ENCODE measurements at places on chromosomes 16 and 17.

DNA sequence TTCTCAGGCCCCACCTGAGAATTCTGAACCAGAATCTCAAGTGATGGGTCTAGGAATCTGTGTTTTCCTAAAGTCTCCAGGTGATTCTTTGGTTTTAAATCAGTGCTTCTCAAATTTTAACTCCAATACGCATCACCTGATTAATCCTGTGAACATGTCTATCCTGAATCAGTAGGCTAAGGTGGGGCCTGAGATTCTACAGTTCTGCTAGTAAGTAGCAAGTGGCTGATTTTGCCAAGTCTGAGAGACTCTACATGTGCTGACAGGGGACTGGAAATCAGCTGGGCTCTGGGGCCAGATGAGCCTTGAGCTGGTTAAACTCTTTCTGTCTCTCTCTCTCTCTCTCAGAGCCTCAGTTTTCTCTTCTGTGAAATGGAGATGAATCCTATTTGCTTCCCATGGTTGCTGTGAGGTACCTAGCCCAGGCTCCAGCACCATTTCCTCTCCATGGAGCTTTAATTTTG lies 9.0 kb downstream of the CCR7 start:
- no peak for DNase-seq

- no peak for DNase-seq
Measured at GRCh38 chr17:80737106-80738019, 192.7 kb downstream of the RPTOR start.

DNA sequence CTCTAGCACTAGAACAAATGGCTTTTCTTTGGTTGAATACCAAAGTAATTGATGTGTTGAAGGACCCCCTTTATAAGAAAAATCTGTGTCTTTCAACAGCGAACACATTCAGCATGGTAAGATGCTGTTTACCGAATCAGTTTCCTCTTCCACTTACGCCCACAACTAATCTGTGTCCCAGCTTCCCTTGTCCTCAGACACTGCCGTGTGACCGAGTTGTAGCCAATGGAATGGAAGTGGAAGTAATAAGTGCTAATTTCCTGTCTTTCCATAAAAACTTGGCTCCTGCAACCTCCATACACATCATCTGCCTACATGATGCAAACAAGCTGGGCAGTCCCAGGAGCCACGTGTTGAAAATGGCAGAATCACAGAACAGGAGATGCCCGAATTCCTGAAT lies 10.4 kb downstream of the CDIPT start:
- no peak for DNase-seq

- DNase-seq: peak; percentile 71
Measured at GRCh38 chr16:81403601-81404391, 40.8 kb upstream of the CMIP start.

GRCh38 chr16:20249211-20249610 lies 78.1 kb downstream of the GP2 start:
- no peak for DNase-seq

DNA sequence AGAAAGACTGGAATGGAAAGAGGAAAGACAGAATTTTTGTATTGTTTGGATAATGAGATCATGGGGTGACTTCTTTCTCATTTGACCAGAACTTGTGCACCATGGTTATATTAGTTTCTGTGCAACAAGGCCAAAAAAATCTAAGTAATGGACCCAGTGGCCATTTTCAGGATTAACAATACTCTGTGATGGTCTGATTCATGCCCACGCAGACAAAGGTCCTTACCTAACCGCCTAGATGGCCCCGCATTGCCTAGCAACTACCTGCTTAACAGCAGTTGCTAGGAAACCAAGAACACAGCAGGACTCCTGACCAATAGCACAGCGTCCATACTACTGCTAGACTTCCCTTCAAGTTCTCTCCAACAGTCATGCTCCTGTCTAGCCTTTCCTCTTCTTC lies 22.4 kb downstream of the MIS12 start:
- DNase-seq: no peak

- no peak for DNase-seq
Measured at GRCh38 chr17:17175917-17176316, 30.2 kb downstream of the PLD6 start.

GRCh38 chr17:49465331-49465903 lies 29.7 kb upstream of the NGFR start:
- no peak for DNase-seq

- DNase-seq: no peak
Measured at GRCh38 chr16:31131841-31132271, 3.7 kb downstream of the PRSS8 start.

DNA sequence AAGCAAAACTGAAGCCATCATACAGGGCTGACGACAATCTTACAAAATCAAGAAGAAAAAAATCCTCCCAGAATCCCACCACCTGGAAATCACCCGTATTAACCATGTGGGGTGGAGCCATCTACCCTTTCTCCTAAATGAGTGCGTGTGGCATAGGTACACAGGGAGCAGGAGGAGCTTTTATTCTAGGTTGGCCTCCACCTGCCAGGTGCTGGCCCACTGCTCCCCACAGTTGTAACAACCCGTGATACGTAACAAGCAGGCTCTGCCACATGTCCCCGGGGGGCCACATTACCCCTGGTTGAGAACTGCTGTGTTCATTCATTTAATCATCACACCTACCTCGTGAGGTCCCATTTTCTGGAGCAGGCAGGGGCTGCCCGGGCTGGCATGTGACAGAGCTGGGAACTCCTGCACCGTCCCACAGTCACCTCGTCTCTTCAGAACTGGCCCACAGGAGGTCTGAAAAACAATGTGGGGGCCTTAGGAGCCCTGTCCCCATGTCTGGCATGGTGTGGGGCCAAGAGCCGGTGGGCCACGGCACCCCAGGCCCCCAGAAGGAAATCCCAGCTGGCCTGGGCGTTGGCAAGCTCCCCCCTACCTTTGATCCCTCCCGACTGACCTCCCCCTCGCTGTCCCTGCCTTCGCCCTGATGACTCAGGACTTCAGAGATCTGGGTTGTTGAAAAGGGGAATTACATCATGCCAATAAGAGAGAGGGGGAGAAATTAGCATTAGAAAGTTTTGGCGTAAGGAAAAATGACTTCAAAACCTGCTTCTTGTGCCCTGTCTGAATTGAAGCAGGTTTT lies 12.9 kb downstream of the CMIP start:
- DNase-seq: no peak

- DNase-seq: no peak
Measured at GRCh38 chr17:75272848-75273184, 1.8 kb upstream of the MIF4GD start.

DNA sequence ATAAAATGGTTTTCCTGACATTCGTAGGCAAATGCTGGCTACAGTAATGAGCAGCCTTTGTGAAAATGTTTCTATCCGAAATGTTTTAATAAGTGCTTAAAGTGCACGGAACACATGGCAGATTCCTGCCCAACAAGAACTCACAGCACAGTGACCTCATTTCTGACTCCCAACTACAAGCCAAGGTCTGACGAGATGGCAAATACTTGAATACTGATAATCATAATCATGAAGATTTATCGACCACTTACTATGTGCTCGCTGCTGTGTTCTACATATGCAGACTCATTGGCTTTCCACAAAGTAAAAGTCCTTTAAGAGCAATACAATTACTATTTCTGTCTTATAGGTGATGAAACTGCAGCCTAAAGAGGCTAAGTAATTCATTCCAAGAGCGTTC lies 238.1 kb upstream of the CDH5 start:
- DNase-seq: no peak

DNA sequence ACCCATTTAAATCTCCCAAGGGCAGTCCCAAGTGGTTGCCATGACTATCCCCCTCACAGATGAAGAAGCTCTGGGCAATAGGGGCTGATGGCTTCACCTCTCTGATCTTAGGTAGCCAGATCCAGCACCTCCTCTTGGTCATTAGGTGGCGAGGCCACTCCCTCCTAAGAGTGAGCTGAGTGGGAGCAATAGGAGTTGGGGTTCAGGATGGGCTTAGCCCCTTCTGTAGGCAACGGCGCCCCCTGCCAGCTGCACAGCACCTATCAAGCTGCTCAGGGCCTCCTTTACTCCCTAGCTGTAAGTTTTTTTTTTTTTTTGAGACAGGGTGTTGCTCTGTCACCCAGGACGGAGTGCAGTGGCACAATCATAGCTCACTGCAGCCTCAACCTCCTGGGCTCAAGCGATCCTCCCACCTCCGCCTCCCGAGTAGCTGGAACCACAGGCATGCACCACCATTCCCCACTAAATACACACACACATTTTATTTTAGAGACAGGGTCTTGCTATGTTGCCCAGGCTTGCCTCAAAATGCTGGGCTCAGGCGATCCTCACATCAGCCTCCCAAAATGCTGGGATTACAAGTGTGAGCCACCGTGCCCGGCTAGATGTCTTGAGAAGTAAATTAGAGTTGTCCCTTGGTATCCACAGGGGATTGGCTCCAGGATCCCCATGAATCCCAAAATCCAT lies 3.5 kb upstream of the RRAD start:
- DNase-seq: no peak

DNA sequence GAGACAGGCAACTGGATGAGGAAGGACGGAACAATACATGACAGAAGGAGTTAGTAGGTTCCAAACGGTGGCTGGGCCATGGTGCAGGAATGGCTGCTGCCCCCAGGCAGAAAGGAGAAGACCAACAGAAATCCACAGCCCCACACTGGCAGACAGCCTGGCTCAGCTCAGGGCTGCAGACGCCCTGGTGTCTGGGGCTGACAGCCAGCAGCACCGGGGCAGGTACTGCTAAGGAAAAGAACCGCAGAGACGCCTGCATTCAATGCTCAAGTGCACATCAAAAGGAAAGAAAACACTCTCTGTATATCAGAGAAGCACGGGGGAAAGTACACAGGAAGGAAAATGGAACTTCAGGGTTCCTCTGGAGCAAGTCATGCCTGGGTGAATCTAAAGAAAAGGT lies 53.4 kb downstream of the GAS7 start:
- no peak for DNase-seq

GRCh38 chr17:33511670-33512069 lies 218.6 kb upstream of the ASIC2 start:
- no peak for DNase-seq

GRCh38 chr17:7809086-7809790 lies 24.8 kb upstream of the KDM6B start:
- no peak for DNase-seq

DNA sequence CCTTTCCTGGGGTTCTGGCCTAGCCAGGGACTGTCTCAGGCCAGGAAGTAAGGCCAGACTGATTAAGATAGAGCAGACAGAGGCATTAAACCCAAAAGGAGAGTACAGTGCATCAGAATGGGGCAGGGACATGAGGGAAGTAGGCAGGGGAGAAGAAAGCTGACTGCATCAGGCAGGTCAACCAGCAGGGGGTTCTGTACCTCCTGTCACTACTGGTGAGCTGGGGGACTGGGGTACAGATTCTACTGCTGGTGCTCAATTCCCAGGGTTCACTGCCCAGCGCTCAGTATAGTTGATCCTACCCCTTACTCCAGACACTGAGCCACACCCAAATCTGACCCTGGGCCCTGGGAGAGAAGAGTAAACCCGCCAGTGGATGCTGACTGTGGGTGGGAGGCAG lies 12.9 kb upstream of the MTMR4 start:
- no peak for DNase-seq

DNA sequence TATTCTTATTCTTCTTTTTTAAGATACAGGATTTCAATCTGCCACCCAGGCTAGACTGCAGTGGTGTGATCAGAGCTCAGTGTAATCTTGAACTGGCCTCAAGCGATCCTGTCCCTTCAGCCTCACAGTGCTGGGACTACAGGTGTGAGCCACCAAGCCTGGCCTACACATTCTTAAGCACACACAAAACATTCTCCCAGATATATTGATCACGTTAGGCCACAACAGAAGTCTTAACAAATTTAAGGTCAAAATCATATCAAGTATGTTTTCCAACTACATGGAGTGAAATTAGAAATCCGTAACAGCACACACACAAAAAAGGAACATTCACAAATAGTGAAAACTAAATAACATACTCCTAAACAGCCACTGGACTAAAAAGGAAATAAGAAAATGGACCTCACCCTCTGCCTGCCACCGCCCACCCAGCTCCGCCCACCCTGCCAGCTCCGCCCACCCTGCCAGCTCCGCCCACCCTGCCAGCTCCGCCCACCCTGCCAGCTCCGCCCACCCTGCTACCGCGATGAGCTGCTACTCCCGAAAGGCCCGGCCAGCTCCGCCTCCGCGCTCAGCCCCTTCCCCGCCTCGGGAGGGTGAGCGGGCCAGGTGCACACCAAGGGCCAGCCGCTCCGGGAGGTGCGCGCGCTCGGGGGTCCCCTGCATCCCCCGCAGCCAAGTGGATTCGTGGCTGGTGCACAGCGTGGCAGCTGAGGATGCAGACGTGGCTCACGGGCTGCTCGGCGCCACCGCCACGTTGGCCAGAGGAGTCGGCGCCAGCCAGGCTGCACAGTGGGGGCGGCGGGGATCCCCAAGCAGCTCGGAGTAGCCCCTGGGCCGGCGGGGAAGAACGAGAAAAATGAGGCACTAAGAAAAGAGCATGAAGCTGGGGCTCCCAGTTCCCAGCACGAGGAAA lies 41.2 kb downstream of the C16orf87 start:
- peak; percentile 67 for DNase-seq

DNA sequence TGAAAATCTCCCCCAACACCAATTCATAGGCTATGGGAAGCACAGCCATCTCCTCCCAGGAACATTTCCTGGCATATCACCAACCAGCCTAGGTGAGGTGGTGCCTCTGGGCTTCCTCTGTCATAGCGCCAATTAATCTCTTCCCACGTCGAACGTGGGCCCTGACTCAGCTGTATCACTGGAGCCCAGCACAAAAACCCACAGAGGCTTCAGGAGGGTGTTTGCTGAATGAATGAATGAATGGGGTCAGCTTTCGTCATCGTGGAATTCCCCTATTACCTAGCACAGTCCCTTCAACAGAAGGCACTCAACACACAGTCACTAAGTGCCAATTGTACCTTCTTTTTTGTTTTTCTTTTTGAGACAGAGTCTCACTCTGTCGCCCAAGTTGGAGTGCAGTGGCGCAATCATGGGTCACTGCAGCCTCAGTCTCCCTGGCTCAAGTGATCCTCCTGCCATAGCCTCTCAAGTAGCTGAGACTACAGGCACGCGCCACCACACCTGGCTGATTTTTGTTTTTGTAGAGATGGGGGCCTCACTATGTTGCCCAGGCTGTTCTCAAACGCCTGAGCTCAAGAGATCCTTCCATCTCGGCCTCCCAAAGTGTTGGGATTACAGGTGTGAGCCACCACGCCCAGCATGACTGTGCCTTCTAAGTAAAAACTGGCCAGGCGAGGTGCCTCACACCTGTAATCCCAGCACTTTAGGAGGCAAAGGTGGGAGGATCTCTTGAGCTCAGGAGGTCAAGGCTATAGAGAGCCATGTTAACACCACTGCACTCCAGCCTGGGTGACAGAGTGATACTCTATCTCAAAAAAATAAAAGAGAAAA lies 4.1 kb downstream of the ZNF688 start:
- DNase-seq: peak; percentile 56

DNA sequence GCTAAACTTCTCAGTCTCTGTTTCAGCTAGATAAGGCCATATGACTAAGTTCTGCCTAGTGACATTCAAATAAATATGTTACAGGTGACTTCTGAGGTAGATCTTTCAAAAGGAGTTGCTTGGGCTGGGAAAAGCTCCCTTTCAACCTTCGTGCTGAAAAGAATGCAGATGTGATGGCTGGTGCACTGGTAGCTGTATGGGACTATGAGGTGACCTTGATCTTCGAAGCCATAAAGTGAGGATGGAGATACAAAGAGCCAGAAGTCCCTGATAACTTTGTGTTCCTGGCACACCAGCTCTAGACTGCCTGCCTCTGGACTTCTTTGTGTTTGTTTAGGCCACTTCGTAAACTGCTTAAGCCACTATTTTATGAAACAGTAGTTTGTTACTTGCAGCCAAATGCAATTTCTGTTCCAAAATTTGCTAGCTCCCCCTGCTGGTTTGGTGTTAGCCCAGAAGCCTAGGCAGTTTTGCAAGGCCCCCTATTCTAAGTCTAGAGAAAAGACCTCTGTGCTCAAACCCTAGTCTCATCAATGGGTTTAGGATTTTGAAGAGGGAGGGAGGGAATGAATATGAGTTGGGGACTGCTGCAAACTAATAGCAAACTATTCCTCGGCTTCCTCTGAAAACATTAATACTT lies 23.3 kb upstream of the ERCC4 start:
- no peak for DNase-seq

Data from activated T-helper 1 cell treated with anti-CD3 and anti-CD28 coated beads, Interleukin-2, amount 50 U/mL, for 16 hours (primary cell).